ENCODE measurements at places on chromosomes 5 and 9.
A peak's percentile ranks its signal among the peaks of the same experiment; 100 is the strongest.

DNA sequence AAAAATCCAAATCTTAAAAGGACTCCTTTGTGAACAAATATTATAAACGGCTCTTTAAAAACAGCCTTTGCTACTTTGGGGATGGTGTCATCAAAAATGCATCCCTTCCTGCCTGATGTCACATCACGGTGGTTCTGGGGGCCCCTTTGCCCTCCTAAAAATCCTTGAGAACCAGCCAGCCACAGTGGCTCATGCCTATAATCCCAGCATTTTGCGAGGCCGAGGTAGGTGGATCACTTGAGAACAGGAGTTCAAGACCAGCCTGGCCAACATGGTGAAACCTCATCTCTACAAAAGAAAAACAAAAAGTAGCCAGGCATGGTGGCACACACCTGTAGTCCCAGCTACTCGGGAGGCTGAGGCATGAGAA lies 43.9 kb downstream of the FNBP1 start:
- no peak for DNase-seq

DNA sequence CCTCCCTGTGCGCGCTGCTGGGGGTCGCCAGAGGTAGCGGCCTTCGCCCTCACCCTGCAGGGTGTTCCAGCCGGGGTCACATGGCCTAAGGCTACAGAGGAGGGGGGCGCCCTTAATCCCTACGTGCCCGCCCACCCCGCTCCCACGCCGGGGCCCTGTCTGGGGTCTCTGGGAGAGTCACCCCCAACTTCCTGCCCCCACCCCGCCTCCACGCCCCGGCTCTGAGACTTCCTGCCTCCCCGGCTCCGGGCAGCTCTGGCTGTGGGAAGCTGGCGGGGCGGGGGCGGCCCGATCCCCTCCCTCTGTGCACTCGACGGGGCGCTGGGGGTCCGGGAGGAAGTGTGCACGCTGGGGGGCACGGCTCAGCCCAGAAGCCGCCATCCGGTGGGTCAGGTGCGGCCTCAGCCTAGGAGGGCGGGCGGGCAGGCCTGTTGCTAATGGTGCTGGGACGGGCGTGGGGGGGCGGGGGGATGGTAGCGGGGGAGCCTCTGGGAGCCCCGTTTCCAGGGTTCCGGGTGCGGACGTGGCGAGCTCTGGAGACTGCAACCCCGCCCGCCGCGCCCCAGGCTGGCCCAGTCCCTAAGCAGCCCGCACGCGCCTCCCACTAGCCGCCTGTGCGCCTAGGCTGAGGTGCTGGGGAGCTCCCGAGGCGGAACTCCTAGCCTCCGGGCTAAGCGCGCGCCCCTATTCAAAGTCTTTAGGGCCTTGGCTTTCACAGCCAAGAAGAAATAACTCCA lies 61.6 kb downstream of the CXXC5 start:
- peak; percentile 18 for DNase-seq

- DNase-seq, result no peak
Measured at GRCh38 chr5:40976836-40977235, 67.5 kb downstream of the C7 start.

DNA sequence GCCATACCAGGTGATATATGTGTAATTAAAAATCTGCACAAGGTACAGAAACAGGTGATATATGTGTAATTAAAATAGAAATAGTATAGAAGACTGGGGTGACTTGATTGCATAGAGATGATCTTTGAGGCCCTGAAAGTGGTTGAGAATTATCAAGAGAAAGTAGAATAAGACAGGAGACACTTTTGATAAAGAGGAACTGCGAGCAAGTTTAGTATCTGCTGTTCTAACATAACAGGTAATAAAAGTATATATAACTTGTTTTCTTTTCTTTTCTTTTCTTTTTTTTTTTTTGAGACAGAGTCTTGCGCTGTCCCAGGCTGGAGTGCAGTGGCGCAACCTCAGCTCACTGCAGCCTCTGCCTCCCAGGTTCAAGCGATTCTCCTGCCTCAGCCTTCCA lies 5.4 kb downstream of the SNX2 start:
- no peak for DNase-seq

GRCh38 chr9:117744856-117745389 lies 40.7 kb downstream of the TLR4 start:
- DNase-seq, result no peak

DNA sequence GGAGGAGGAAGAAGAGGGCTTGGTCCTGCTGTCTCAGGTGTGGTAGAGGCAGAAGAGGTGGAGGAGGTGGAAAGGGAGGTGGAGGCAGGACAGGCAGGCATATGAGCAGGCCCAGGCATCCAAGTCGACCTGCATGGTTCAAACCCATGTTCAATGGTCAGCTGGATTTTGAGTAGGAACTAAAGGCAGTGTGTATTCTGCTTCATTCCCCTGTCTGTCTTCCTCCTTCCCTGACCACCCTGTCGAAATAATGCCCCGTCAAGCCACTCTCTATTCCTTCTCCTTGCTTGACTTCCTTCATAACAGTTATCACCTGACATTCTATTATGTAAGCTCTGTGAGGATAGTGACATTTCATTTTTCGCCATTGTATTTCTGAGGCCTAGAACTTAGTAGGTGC lies 34.8 kb downstream of the ATP6V0E1 start:
- DNase-seq, result no peak

GRCh38 chr5:53023969-53024368 lies 34.8 kb downstream of the ITGA2 start:
- no peak for DNase-seq

DNA sequence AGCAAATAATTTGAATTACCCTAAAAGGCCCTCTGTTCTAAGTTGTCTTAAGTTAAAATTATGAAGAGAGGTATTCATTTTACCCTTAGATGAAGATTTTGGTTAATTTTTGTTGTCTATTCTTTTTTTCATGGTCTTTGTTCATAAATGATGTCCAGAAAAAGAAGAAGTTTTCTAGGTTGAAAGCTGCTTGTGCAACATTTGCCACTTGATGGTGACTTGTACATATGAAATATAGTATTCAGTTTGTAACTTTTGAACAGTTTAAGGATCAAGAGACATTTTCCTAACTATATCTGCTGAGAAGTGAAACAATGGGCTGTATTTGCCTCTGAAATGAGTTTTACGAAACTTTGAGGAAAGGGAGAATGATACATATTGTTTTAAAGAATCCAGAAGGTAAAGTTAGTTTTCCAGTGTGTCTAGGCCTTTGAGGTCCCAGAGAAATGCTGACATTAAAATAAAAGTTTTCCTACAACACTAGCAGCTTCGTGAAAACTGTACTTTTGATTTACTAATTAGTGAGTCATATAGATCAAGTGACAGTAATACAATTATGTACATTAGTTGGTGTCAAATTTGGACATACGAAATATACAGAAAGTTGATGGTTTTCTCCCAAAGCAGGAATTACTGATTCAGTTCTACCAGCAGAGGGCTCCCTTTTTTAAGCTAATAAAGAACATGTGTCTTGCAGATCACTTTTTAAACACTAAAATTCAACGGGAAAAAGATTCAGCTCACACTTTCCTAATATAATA lies 70.5 kb downstream of the PIK3R1 start:
- DNase-seq, result no peak

GRCh38 chr5:134507452-134507851 lies 18.0 kb upstream of the JADE2 start:
- DNase-seq, result no peak
